ENCODE measurements at places on chromosomes 2 and 18. TPM values are rescaled to one million over a fixed set of nuclear protein-coding genes. Genes with fewer than 3 reads are reported as not detected.

DYSF gene
- total RNA-seq, result 49.4 TPM

DSG4 gene
- not detected for total RNA-seq

DNA sequence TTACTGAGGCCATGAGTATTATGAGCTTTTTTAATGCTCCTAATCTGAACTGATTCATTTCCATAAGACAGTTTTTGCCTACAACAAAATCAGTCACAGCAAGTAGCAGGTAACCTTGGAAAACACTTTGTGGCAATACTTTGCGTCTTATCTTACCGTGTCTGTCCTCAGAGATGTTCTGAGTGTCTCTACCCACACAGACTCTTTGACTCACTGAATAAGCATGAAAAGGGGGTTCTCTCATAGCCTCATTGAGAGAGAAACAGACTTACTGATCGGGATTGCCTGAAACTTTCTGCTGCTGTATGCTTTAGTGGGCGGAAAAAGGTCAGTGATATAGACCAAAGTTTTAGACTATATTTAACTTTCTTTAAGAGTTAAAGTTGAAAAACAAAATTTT, 92.6 kb downstream of the MYL12B start:
- DNase-seq, result no peak

DNA sequence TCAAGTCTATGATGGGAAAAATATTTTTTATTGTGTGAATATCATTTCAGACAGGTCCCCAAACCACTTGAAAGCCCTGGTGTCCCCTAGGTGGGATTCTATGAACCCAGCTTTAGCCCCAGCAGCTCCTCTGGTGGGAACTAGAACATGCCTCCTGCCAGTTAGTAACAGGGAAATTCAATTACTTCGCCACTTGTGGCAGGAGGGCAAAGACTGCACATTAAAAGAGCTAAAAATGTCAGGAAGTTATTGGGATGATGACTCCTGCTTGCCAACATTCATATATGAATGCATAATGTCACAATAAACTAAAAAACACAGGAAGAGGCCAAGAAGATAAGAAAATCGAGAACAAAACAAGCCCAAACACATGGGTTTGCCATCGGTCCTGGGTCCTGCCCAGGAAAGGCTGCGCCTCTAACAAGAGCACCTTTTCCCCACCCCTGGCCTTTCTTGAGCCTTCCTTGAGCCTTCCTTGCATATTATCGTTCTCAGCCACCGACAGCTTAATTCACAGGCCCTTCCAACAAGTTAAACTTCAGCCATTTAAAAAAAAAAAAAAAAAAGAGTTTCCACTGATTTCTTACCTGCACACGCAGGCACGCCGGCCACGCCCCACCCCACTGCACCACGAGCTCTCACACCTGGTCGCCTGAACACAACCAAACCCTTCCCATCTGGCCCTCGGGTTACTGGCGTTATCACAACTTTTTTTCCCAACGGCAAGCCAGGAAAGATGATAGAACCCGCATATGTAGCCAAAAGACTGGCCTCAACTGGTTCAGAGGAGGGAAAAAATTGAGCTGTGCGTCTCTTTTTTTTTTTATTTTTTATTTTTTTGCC, 23.4 kb downstream of the BCL11A start:
- DNase-seq, result no peak

GRCh38 chr2:190674966-190675650, 26.2 kb downstream of the NAB1 start:
- no peak for DNase-seq

DNA sequence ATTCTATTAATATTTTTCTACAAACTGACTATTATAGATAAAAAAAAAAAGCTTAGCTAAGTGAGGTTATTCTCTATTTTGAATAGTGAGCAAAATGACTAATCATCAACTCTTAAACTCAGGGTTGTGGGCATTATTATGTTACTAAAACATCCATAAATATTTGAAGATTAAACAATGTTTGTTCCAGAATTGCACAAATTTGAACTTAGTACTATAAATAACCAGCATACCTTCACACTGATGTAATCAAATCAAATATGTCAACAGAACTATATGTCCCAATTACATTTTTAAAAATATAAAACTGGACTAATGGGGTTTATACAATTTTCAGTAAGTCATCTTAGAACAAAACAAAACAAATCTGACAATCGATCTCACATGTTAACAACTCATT, 800.9 kb downstream of the LRP1B start:
- DNase-seq, result no peak

DNA sequence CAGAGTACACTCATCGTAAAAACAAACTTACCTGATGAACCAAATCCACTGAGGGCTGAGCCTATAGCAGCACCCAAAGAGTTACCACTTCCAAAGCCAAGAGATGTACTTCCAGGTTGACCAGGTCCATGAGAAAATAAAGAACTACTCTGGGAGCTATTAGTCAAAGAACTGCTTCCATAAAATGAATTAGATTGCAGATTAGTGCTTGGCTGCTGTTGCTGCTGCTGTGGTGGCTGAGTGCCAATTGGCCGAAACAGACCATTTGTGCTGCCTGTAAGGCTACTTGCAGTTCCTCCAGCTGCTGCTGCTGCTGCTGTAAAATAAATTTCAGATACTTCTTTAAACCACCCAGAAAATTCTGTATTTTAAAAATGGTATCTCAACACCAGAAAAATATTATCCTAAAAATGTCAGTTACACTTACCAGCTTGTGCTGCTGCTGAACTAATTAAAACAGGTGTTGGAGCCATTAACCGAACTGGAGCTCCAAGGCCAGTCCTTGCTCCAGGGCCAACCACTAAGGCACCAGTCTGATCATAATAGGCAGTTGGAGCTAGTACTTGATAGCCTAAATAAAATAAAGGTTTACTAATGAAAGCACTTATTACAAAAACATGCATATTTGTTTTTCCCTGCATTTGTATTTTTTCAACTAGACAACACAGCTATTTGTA, 58.1 kb upstream of the SDC1 start:
- peak; percentile 92 for DNase-seq

DNA sequence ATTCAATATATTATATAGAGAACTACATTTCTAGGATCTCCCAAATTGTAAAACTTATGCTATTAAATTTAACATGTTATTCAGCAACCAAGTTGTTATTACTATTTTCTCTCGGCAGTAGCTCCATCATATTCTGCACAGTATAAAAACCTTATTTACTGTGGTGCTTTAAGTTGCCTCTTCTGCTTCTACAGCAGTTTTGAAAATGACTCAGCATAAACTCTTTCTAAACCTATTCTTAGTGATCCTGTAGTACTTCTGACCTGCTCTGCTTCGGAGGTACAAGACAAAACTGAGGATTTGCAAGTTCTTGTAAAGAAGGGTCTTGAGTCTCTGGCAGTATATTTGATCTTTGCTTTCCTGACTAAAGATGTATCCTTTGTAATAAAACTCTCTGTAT, 567.2 kb downstream of the TMX3 start:
- no peak for DNase-seq

GRCh38 chr2:48829036-48829435, 73.5 kb upstream of the LHCGR start:
- no peak for DNase-seq

GRCh38 chr2:23617811-23618215, 232.8 kb downstream of the KLHL29 start:
- DNase-seq, result no peak
